ENCODE measurements at places on chromosomes 3 and 15. TPM values are rescaled to one million over a fixed set of nuclear protein-coding genes. Genes with fewer than 3 reads are reported as not detected.

- H3K27me3 ChIP-seq = peaks cover 19% of the 10 kb centered on the region
- no peak for DNase-seq
- no peak overlapping the region for H3K27ac ChIP-seq
- no peaks in the 10 kb centered on the region for H3K36me3 ChIP-seq
- H3K4me3 ChIP-seq = no peak overlapping the region
Observed at GRCh38 chr3:39970982-39971381, 161.6 kb downstream of the MYRIP start.

- no peaks in the 10 kb centered on the region for H3K27me3 ChIP-seq
- no peak overlapping the region for H3K4me3 ChIP-seq
- no peak overlapping the region for H3K27ac ChIP-seq
- H3K4me1 ChIP-seq = no peaks in the 10 kb centered on the region
- no peak for DNase-seq
- no peaks in the 10 kb centered on the region for H3K36me3 ChIP-seq
Observed at GRCh38 chr15:27491666-27492621, 521.0 kb downstream of the GABRG3 start.

GRCh38 chr3:82002986-82003642 lies 241.7 kb upstream of the GBE1 start:
- H3K4me3 ChIP-seq = no peak overlapping the region
- no peak for DNase-seq
- no peak overlapping the region for H3K27ac ChIP-seq
- no peaks in the 10 kb centered on the region for H3K27me3 ChIP-seq
- H3K4me1 ChIP-seq = no peaks in the 10 kb centered on the region
- no peaks in the 10 kb centered on the region for H3K36me3 ChIP-seq

DNA sequence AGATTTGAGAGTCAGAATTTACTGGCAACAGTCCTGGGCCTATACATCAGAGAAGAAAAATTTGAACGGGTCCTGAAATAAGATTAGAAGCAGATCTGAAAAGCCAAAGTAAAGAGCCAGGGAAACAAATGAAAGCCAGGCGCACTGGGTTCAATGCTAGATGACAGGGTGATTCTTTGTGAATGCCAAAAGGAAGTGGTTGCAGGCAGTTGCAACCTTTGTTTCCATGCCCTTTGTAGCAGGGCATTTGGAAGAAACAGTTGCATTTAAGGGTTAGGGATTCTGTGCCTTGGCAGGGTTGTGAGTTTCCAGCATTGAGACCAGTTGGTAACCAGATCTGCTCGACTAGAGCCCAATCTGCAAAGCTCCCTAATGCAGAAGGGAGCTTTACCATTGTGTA lies 36.4 kb upstream of the MTHFS start:
- no peak overlapping the region for H3K27ac ChIP-seq
- H3K4me1 ChIP-seq = no peaks in the 10 kb centered on the region
- no peak overlapping the region for H3K4me3 ChIP-seq
- peaks cover 27% of the 10 kb centered on the region for H3K27me3 ChIP-seq

The FETUB gene
- polyA plus RNA-seq = not detected

The HGD gene
- polyA plus RNA-seq = 1.5 TPM

The CPNE9 gene
- polyA plus RNA-seq = not detected
